ENCODE measurements at places on chromosomes 6 and 20. TPM values are rescaled to one million over a fixed set of nuclear protein-coding genes. Genes with fewer than 3 reads are reported as not detected.

The ABHD16B gene
- not detected for total RNA-seq

The DEFB132 gene
- not detected for total RNA-seq

The TREM2 gene
- not detected for total RNA-seq

The SGK2 gene
- total RNA-seq: 3.1 TPM

The RUNX2 gene
- 10.4 TPM for total RNA-seq

The NKAIN4 gene
- not detected for total RNA-seq

The LTB gene
- 0.63 TPM for total RNA-seq

The OXT gene
- not detected for total RNA-seq

The NOTCH4 gene
- total RNA-seq: 1.5 TPM

The MEI4 gene
- not detected for total RNA-seq

The GTSF1L gene
- not detected for total RNA-seq

The PTK6 gene
- total RNA-seq: 12.9 TPM

The F13A1 gene
- total RNA-seq: not detected

The CD93 gene
- total RNA-seq: 0.07 TPM

The MAFB gene
- not detected for total RNA-seq

The HLA-DRB5 gene
- total RNA-seq: not detected

The ARID1B gene
- 38.8 TPM for total RNA-seq

The PDYN gene
- not detected for total RNA-seq

The C2 gene
- 2.4 TPM for total RNA-seq

Measured in PC-9 (cell line).